ENCODE measurements at places on chromosomes 7 and 10.
A peak's percentile ranks its signal among the peaks of the same experiment; 100 is the strongest.

DNA sequence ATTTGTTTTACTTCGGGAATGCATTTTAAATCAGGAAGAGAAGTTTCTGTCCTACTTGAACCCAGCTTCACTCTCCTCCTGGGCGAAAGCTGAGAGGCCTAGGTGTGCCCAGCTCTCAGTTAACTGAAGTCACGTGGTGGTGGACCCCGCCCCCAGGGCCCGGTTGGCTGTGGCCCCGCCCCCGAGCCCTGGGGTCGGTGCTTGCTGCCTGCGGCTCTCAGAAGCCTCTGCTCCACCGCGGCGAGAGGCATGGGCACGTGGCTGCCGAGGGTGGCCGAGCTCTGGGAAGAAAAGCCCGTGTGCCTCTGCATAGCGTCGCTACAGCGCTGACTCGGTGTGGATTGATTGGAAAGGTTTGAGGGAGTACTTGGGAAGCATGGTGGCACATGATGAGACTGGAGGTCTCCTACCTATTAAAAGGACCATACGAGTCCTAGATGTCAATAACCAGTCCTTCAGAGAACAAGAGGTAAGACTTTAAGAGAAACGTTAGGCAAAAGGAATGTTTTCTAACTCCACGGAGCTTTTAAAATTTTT lies 34.1 kb downstream of the NET1 start:
- DNase-seq, result peak; percentile 91

GRCh38 chr7:36272211-36272566 lies 117.5 kb upstream of the ANLN start:
- DNase-seq, result no peak

GRCh38 chr7:150755473-150756099 lies 18.4 kb downstream of the GIMAP5 start:
- peak; percentile 85 for DNase-seq

DNA sequence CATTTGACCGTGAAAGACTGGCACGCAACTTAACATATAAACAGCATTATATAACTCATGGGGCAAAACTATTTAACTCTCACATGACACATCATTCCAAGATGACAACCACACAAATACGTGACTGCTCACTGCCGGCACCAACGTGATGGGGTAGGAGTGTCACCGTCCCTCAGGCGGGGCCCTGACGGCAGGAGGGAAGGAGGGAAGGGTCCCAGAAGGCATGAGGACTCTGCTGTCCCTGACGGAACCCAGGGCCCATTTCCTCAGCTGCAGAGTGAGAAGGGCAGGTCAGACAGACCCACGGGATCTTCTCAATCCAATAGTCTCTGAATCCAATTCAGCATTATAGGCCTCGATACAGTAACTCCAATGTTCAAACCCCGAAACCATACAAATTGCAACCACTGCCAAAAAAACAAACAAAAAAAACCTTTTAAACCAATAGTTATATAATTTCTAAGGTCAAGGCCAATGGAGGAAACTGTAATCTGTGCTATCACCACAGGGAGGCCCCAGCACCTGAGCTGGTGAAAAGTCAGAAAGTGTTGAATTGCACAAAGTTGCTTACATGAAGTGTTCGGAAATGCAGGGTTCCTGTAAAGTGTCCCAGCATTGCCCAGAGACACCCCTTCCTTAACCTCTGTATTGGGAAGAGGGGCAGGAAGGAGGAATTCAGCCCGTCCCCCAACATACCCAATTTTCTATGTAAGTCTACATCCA lies 137.4 kb downstream of the TNS3 start:
- peak; percentile 3 for DNase-seq

GRCh38 chr10:121926157-121926556 lies 1.7 kb downstream of the ATE1 start:
- no peak for DNase-seq

DNA sequence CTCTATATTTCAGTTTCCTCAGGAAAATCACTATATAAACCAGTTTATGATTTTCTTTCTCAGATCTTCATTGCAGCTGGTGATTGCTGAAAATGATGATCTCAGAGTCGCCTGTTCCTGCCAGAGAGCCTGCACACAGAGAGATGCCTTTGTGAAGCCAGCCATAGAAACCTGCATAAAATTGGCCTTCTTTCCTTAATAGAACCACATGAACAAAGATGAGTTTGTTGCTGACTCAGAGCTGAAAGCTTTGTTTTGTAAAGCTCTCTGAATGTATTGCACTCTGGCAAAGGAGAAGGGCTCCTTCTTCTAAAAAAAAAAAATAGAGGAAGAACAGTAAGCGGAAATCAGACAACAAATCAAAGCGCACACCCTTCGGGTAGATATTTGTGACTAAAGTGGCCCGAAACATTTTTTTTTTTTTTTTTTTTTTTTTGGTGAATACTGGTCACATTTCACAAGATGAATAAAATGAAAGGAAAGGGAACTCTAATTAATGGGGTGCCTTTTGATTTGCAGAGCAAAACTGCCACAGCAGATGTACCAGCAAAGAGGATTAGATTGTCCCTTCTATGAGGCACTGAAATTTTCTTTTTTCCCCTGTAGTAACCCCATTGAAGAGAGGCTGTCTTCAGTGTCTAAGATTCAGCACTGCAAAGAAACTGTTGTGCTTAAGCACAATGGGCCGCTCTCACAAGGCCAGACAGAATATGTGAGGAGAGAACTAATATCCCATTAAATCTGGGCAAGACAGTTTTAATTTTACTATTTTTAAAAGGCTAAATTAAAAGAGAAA lies 75.1 kb upstream of the PTPRZ1 start:
- DNase-seq, result no peak

DNA sequence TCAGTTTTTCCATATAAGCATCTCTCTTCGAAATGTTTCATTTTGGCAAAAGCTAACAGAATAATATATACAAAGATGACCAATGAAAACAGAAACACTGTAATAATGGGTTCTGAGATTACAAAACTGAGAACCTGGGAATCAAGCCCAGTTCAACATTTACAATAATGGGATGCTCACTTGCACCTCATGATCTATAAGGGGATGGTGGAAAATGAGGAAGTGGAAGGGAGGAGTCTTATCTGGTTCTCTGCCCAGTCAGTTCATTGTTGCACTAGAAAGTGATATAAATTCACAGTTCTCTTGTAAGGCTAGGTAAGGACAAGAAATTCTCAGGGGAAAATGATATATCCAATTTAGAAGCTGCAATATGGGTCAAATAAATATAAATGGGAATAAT lies 31.7 kb upstream of the RHOBTB1 start:
- DNase-seq, result peak; percentile 61

- no peak for DNase-seq
These were observed 141.5 kb upstream of the CAV2 start for GRCh38 chr7:116357781-116358670.

DNA sequence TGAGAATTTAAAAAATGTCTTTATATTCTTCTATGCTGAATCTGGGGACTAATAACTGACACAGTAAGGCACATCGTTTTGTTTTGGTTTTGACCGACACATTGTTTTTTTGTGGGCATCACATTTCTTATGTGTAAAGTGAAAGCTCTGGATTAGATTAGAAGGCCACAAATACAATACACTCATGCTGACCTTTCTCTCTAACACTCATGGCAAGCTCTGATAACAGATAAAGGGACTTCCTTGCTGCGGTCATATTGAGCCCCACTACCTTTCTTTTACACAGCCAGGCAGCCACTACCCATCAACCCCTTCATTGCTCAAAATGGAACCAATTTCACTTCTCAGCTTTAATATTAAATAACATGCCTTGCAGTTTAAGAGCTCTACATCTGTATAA lies 26.0 kb downstream of the PPP1R3A start:
- no peak for DNase-seq

GRCh38 chr7:139118805-139119485 lies 9.4 kb upstream of the ZC3HAV1 start:
- DNase-seq, result peak; percentile 16

GRCh38 chr7:106092204-106092603 lies 19.9 kb downstream of the SYPL1 start:
- no peak for DNase-seq

GRCh38 chr10:72709041-72709440 lies 17.1 kb downstream of the MCU start:
- DNase-seq, result no peak

- no peak for DNase-seq
These were observed 186.6 kb upstream of the IGFBP3 start for GRCh38 chr7:46107610-46108217.

- no peak for DNase-seq
These were observed 10.4 kb downstream of the PDZD7 start for GRCh38 chr10:101020427-101021075.

GRCh38 chr7:300048-300447 lies 10.1 kb downstream of the FOXL3 start:
- no peak for DNase-seq

- no peak for DNase-seq
These were observed 92.0 kb downstream of the ABLIM1 start for GRCh38 chr10:114566064-114566463.

DNA sequence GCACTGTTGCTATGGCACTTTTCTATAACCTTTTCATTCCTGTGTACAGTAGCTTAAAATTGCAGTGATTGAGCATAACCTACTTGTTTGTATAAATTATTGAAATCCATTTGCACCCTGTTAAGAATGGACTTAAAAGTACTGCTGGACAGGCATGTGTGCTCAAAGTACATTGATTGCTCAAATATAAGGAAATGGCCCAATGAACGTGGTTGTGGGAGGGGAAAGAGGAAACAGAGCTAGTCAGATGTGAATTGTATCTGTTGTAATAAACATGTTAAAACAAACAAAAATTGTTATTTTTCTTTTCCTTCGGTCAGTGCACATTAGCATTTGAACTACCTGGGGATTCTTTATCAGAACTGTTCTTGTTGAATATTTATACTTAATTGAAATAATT lies 57.1 kb upstream of the BAMBI start:
- DNase-seq, result no peak

DNA sequence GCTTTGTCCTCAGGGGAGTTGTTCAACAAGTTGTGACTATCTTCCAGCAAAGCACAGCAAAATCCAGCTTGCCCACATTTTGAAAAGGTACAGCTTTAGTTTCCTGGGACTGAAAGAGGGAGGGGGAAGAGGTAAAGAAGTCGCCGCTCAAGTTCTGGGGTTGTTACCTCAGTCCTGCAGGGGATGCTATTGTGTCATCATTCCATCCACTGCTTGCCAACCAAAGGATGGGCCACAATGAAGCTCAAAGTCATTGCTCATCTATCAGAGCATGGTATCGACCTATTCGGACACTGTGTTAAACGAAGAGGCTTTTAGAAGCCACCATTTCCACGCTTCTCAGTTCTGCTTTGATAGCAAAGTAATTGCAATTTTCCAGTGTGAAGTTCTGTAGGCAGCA lies 34.3 kb downstream of the NPY start:
- DNase-seq, result no peak

- no peak for DNase-seq
These were observed 65.0 kb upstream of the ZNF746 start for GRCh38 chr7:149562602-149563001.

GRCh38 chr10:101228966-101229265 lies 347 bp downstream of the LBX1 start:
- DNase-seq, result no peak

GRCh38 chr7:24313777-24314176 lies 29.8 kb downstream of the NPY start:
- no peak for DNase-seq

GRCh38 chr7:7641129-7641663 lies 644 bp downstream of the UMAD1 start:
- DNase-seq, result peak; percentile 31

- DNase-seq, result no peak
These were observed 30.0 kb upstream of the SYPL1 start for GRCh38 chr7:106142136-106142535.

DNA sequence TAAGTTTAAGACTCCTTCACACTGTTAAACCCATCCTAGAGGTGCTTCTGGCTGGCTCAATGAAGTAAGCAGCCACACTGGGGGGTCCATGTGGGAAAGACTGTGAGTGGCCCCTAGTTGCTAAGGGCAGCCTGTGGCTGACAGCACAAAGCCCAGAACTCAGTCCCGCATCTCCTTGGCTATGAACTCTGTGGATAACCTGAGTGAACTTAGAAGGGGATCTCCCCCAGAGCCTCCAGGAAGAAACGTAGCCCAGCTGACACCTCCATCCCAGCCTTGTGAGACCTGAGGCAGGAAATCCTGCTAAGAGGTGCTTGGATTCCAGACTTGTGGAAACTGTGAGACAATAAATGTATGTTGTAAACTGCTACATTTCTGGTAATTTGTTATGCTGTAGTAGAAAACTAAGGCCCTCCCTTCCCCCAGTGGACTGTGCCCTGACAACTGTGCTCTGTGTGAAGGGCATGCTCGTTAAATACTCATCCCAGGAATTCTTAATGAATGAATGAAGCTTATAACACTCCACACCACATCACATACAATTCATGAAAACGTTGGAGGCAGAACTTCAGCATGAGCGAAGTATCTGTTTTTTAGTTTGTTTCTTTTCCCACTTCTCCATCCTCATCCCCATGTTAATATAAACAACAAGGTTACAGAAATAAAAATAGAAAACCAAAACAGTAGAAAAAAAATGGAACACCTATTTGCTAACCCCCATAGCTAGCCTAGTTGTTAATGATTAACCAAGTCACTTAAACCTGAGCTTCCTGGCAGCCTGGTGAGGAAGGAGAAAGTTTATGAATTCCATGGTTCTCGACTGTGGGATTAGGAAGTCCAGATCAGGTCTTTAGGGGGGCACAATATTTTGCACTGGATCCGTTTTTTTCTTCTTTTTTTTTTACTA lies 36.8 kb upstream of the AOAH start:
- no peak for DNase-seq

DNA sequence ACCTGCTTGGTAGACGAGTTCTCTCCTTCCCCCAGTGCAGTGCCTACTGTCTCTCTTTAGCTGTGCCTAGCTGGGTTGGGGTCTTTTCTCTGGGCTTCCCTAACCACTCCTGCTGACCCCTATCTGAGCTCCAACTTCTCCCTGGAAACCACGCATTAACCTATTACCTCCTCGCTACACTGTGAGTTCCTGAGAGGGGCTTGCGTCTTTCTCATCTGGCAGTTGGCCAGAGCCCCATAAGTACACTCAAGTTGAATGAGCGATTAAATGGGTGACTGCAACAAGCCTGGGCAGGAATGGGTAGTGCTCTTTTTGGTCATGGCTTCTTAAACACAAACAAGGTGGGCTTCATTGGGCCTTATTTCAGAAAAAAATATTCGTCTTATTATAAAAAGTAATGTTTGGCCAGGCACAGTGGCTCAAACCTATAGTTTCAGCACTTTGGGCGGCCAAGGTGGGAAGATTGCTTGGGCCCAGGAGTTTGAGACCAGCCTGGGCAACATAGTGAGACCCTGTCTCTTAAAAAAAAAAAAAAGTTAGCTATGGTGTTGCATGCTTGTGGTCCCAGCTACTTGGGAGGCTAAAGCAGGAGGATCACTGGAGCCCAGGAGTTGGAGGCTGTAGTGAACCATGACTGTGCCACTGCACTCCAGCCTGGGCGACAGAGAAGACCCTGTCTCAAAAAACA lies 41.4 kb downstream of the SYPL1 start:
- DNase-seq, result no peak
